ENCODE measurements at places on chromosomes 16 and 17.

DNA sequence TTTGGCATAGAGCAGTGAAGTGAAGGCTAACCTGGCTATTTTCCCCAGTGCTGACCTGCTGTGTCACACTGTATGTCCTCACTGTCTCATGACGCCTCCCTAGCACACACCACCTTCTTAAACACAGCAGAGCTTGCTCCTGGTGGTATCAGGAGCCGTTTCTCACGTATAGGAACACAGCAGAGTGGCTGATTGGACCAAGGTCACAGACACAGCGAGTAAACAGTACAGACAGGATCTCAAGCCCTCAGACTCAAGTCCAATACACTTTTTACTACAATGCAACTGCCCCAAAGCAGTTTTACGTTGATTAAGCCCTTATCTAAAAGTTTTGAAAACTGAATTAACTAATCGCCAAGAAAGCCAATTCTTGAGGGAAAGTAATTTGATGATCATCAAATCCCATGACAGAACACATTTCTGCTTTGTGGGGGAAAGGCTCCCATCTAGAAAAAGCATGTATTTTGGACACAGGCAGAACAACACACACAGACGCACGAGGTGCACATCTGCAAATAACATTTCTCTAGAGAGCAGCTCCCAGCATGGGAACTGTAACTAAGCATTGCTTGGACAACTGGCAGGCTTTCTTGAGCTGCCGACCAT is 15.2 kb downstream of the ARHGAP17 start:
- no peak for DNase-seq

GRCh38 chr17:69637446-69638156 is 223.1 kb downstream of the MAP2K6 start:
- DNase-seq = no peak

- DNase-seq = no peak
Measured at GRCh38 chr16:89422527-89422904, 67.8 kb downstream of the ANKRD11 start.

DNA sequence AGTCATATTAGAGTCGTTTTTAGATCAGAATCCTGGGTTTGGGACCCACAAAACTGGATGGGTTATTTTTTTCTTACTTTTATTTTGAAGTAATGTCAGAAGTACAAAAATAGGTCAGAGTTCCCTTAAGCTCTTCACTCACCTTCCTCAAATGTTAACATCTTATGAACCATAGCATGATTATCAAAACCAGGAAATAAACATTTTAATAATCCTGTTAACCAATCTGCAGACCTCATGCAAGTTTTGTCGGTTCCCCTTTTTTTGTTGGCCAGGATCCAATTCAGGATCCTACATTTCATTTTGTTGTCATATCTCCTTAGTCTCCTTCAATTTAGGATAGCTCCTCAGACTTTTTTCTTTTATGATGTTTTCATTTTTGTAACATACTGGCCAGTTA is 162.0 kb downstream of the CHD9 start:
- DNase-seq = no peak

GRCh38 chr16:1509307-1510221 is 16.4 kb downstream of the TELO2 start:
- DNase-seq = no peak

DNA sequence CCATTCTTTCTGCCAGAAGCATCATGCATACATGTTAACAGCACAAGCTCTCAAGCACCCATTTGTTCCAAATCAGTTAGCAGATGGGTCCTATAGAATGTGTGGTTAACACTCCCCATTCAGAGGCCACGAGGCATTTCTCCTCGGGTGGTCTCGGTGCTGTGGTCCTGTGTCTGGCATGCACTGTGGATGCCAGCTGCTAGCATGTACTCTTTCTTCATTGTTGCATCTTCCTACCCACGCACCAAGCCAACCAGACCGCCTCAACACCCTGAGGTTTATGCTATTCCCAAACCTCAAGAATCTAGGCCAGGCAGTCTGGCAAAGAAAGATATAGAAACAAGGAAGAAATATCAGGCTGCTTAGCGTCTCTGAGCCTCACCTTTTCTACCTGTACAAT is 27.8 kb upstream of the MRTFB start:
- DNase-seq = no peak

DNA sequence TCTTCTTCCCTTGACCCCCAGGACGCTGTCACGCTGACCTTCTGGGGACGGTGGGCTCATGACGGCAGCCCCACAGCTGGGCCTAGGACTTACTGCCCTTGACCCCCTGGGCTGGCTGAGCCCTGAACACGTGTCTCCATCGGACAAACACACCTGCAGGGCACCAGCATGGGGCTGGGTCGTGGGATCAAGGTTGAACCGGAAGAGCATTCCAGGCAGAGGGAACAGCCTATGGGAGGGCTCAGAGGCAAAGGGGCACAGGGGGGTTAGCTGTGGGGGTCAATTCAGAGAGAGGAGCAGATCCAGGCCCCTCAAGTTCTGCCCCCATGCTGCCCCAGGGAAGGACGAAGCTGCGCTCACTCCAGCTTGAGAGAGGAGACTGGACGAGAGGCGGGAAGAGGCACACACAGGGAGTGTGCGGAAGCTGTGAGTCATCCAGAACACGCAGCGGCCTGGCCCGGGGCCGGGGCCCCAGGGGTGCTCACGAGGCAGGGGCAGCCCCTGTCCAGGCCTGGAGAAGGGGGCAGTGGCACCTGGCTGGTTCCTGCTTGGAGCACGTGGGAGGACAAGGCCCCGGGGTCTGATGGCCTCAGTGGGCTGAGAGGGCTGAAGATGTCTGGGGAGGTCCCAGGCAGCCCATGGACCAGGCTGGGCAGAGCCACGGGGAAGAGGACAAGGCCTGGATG is 9.9 kb downstream of the SSTR5 start:
- DNase-seq = no peak

DNA sequence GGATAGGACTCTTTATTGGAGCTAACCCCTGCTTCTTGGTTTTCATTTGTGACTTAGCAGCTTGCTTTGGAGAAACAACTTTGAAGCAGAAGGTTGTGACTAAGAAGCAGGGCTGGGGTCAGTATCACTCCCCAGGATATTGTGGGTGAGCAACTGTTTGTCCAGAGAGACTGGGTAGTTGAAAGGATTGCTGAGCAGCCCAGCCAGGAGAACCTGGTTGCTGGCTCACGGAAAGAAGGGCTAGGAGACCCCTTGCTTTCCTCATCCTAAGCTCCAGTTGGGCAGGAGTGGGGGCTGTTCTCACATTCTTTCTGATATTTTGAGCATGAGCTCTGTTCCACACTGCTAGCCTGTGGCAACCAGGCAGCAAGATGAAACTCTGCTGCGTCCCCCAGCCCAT is 151.2 kb downstream of the CBLN1 start:
- no peak for DNase-seq

DNA sequence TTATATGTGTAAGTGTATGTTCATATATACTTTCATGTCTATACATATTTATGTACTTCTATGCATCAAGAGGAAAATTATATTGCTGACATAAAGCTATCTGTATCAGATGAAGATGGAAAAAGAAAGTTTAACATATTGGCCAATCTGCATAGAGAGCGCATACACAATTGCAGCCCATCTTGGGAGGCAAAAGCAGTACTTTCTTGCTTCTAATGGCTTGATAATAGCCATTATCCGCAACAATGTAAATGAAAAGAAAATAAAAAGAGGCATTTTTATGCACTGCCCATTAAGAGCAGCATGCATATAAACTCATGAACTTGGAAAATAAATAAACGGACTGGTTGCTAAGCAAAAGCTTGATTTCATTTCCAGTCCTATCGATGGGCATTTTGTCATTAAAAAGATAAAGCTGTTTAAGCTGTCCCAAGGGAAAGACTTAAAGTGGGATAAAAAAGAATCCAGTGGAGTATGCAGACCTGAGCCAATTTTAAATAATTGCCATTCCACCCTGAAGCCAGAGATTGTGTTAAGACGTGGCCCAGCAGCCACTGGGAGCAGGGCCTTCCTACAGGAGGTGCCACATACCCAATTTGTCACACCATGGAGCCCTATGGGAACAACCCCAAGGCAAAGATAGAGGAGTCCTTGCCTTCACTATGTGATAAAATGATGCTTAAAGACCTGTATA is 183.6 kb upstream of the CDH11 start:
- DNase-seq = no peak

- peak; percentile 60 for DNase-seq
Measured at GRCh38 chr17:44267818-44268490, at the start of gene SLC4A1. Gene SLC4A1 (minus strand): TSS chr17:44268135. CDS start chr17:44262866, 5,269 bp downstream.

- DNase-seq = peak; percentile 99
Measured at GRCh38 chr16:23182206-23182678, 303 bp upstream of the SCNN1G start.

DNA sequence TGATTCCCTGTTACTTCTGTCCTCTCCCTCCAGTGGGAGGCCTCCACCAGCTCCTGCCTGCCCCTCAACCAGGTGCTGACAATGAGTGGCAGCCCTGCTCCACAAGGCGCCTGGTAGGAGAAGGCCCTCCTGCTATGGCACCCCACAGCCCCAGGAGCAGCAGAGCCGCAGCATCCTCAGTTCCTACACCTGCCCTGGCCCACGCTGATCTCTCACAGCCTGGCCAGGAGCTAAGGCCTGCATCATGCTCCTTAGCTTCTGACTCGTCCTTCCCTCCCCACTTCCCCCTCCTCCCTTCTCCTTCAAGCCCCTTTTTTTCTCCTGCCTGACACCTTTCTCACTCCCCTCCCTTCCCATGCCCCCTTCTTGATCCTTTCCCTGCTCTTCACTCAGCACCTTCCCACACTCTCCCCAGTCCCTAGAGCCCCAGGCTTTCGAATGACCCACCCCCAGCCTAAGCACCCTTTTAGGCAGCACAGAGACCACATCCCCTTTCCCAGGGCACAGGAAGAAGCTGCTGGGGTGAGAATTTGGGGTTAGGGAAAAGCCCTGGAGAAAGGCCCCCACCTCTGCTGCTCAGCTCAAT is 6.5 kb downstream of the PROCA1 start:
- peak; percentile 47 for DNase-seq

GRCh38 chr17:81285179-81285878 is 9.8 kb downstream of the SLC38A10 start:
- DNase-seq = peak; percentile 74

GRCh38 chr17:45011767-45012166 is 39.7 kb downstream of the DCAKD start:
- DNase-seq = no peak

GRCh38 chr17:80151333-80151732 is 4.4 kb upstream of the EIF4A3 start:
- DNase-seq = no peak

- DNase-seq = peak; percentile 76
Measured at GRCh38 chr17:80770881-80771611, 220.6 kb upstream of the CHMP6 start.

DNA sequence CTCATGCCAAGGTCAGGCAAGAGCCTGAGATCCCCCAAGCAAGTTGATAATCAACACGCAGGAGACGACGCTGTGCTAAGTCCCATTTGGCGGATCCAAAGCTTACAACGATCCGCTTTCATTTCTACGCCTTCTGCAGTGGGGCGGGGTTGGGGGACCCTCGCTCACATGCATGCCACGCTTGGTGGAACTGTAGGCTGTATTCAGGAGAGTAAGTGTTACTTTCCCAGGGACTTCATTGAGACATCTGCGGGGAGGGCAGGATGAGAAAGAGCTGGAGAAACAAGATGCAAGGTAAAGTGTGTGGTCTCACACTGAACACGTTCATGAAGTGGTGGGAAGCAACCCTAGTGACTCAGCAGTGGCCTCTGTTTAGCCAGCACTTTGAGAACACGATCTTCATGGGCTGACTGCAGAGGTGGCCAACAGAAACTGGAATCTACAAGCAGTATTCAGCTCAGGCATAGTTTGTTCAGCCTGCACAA is 100.5 kb downstream of the XYLT1 start:
- DNase-seq = no peak

DNA sequence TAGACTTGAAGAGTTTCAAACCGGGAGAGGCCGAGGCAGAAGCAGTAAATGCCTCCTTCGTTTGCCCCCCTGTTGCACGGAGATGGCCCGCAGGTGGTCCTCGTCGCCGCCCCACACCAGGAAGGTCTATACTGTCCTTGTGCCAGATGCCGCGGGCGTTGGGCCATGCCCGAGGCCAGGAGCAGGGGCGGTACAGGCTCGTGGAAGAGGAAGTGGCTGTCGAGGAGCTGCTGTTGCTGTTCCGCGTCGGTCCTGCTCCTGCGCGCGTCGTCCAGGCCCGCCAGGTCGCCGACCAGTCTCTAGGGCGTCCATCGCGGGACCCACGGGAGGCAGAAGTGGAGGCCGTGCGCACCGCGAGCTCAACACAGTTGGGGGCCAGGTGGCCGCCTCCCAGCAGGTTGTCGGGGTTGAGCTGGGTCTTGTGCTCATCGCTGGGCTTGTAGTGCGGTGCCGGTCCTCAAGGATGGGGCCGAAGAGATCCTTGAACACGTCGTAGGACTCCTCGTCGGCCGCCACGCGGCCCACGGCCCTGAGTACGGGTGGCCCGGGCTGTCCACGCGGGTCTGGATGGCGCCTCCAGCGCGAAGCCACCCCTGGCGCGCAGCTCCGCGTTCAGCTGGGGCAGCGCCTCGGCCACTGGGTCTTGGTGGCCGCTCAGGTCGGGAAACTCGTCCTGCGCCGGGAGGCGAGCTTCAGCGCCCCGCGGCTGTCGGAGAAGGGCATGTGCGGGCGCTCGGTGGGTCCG is 13.1 kb upstream of the C16orf87 start:
- peak; percentile 40 for DNase-seq

DNA sequence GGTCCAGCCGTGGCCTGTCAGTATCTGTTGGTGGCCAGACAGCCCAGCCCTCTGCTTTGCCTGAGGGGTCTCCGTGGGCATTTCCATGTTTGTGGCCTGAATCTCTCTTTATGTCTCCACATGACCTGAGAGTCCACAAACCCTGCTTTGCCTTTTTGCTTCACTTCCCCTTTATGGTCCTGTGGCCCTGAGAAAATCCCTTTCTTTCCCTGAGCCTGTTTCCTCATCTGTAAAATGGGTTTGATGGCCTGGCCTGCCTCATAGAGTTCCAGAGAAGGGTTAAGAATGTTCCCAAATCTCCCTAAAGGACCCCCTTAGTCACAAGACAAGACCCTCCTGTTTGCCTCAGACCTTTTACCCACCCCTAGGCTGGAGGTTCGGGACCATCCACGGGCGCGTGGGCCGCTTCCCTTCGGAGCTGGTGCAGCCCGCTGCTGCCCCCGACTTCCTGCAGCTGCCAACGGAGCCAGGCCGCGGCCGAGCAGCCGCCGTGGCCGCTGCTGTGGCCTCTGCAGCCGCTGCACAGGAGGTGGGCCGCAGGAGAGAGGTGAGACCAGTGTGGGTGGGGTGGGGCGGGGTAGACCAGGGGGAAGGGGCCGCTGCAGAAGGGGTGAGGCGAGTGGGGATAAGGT is 26.2 kb upstream of the ALKBH5 start:
- DNase-seq = no peak

- DNase-seq = peak; percentile 86
Measured at GRCh38 chr17:74176546-74177001, 26.9 kb upstream of the RPL38 start.

GRCh38 chr17:43853546-43853945 is 6.6 kb downstream of the CD300LG start:
- DNase-seq = peak; percentile 16

GRCh38 chr17:59707971-59708430 is 547 bp downstream of the VMP1 start:
- no peak for DNase-seq

DNA sequence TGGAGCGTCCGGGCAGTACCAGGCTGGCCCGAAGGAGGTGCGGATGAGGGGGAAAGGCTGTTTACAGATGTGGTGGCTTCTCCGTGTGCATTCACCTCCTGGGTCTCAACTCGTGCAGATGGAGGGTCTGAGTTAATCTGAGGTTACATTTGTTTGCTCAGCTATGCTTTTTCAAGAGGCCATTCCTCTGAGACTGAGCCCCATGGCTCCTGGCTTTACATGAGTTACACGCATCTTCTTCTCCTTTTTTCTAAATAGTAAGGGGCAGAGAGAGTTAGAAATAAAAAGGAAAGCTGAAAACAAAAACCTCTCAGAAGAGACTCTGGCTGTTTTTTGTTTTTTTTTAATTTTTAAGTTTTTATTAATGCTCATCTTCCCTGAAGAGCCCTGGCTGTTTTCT is 29.0 kb downstream of the IRF8 start:
- DNase-seq = no peak

All from H7 (cell line).